Breast epithelium (tissue), 4 donors: ENCODE measurements at places on chromosomes 5 and 9. TPM values are rescaled to one million over a fixed set of nuclear protein-coding genes. Genes with fewer than 3 reads are reported as not detected.

LECT2 gene
- not detected for total RNA-seq

PRSS3 gene
- total RNA-seq, result not detected

- DNase-seq, result no peak
Observed at GRCh38 chr9:2106666-2107065, 91.5 kb downstream of the SMARCA2 start.

- no peak for DNase-seq
Observed at GRCh38 chr5:89081360-89081759, 198.4 kb upstream of the MEF2C start.

DNA sequence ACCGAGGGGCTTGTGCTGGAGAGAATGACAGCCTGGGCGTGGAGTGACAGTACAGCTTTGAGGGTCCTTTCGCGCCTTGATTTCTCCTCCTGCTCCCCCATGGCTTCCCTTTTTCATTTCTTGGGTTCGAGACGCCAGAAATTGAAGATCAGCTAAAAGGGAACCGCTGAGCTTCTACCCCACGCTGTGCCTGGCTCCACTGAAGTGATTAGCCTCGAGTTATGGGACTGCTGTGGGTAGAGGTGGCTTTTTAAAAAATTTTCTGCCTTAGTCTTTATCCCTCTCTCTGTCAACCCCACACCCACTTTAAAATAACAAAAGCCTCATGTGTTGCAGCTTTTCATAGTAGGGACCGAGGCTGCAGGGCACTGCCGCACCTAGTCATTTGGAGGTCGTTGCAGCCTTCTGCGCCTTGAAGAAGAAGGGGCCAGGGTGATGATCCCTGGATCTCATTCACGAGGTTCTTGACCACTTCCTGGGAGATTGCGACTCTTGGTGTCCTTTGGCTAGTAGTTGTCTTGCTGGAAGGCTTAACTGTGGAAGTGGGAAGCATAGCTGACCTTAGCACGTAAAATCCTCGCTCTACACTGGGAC is 603 bp downstream of the PPIP5K2 start:
- no peak for DNase-seq

- DNase-seq, result no peak
Observed at GRCh38 chr9:19554529-19554928, 145.7 kb downstream of the ACER2 start.

DNA sequence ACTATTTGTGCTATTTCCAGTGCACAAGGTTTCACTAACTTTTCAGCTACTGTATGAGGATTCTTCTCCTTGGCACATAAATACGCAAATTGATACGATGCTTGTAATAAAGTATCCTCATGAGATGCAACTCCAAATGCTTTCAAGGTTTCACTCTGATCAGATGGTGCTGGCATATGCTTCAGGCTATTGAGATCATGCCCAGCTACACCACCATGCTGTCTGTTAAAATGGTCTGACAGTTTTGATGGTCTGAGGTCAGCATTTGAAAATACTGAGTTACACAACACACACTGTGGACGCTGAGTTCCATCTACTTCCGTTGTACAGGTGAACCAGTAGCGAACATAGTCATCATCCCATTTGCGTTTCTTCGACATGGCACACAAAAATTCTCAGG is 4.7 kb downstream of the FAM200C start:
- no peak for DNase-seq

SPTLC1 gene
- 109 TPM for total RNA-seq

DNA sequence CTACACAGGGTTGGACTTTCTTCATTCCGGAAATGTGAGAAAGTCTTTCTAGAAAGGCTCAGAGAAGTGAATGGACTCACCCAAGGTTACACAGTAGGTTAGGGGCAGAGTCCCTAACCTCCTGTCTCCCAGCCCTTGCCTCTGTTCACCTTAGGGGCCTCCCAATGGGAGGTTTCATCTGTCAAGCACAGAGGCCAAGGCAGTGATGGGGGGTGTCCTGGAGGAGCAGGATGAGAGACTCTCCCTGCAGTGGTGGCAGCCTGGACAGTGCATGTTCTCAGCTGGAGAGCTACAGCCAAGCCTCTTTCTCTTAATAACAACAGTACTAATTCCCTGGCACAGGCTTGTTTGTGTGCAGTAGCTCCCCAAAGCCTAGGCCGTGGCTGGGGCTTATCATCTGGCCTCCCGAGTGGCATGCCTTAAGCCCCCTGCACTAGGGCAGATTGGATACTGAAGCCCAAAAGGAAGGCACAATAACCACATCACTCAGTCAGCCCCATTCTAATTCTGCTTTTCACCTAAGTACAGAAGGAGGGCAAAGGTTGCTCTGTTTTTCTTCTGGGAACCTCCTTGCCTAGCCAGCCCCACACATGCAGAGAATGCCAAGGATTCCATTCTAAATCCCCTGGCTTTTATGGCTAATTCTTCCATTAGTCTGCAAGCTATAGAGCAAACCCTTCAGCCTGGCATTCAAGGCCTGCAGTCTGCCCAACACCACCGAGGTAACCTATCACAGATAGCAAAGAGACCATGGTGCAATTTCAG is 50.2 kb upstream of the XPA start:
- no peak for DNase-seq

WDR31 gene
- 1.9 TPM for total RNA-seq

DNA sequence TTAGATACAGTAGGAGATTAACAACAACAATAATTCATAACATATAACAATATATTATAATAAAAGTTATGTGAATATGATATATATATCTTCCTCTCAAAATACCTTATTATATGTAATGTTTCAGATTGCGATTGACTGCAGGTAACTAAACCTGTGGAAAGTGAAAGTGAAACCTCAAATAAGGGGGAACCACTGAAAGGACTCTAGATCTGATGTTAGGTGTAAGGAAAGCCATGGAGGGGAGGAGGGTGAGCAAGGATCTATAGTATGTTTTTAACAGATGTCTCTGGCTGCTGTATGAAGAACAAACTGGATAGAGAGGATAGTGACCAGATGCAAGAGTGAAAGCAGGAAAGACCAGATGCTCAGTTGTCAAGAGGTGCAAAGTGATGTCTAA is 5.8 kb upstream of the FSTL4 start:
- DNase-seq, result no peak

DNA sequence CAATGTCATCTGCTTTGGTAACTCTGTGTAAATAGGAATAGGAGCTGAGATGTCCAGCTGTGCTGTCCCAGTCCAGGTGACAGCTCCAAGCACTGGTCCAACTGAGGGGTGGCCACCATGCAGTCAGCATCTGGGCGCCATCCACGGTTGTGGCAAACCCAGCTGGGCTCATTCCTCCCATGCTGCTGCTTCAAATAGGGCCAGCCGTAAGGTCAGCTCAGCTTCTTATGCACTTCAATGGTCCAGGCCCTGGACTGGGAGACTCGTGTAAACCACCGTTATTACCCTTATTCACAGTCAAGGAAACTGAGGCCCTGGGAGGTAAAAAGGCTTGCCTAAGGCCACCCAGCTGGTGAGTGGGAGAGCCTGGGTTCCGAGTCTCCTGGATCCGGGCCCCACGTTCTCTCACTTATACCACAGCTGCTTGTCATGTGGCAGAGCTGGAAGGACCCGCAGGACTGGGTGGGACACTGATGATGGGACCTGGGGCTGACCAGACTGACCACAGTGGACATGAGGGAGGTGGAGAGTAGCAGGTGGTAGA is 38.7 kb upstream of the ANGPTL2 start:
- DNase-seq, result peak; percentile 43

DNA sequence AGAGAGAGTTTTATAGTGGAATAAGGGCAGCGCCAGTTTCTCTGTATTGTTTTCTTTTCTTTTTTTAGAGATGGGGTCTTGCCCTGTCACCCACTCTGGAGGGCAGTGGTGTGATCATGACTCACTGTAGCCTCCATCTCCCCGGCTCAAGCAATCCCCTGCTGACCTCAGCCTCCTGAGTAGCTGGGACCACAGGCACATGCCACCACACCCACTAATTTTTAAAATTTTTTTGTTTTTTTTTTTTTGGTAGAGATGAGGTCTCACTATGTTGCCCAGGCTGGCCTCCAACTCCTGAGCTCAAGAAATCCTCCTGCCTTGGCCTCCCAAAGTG is 119.0 kb downstream of the PIK3R1 start:
- DNase-seq, result no peak

- no peak for DNase-seq
Observed at GRCh38 chr5:128462330-128462729, 75.7 kb downstream of the FBN2 start.

ARL14EPL gene
- total RNA-seq, result not detected

- no peak for DNase-seq
Observed at GRCh38 chr9:127076860-127077643, 45.4 kb downstream of the ANGPTL2 start.

DNA sequence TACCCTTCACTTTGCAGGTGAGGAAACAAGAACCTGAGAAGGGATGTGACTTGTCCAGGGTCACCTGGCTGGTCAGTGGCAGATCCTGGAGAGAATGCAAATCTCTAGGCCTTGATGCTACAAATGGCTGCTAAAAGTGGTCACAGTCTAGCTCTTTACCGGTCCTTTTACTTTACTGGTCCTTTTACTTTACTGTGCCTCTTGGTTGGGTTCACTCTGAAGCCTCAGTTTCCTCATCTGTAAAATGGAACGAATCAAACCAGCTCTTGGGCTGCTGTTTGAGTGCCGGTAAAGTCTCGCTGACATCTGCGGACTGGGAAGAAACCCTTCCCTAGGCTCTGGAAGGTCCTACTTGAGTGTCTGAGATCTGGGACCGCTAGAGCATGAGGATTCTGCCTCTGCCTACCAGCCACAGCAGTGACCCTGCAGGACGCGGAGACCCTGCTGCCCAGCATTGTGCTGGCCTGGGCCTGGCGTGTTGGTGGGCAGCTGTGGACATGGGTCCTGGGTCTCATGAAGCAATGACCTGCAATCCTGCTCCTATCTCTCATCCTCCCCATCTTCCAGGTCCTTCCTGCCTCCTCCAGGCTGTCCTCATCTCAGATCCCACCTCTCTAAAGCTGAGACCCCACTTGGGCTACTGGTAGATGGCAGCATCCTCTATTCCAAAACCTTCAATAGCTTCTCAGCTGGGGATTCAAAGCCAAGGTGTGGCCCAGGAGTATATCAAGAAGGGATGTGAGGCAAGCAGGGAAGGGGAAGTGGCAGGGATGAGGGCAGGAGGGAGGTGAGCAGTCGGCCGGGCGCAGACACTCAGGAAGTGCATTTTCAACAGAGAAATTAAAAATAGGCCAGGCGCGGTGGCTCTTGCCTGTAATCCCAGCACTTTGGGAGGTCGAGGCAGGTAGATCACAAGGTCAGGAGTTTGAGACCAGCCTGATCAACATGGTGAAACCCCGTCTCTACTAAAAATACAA is 13.3 kb downstream of the CORO2A start:
- no peak for DNase-seq

- no peak for DNase-seq
Observed at GRCh38 chr5:1751026-1751863, 48.4 kb downstream of the MRPL36 start.

DNA sequence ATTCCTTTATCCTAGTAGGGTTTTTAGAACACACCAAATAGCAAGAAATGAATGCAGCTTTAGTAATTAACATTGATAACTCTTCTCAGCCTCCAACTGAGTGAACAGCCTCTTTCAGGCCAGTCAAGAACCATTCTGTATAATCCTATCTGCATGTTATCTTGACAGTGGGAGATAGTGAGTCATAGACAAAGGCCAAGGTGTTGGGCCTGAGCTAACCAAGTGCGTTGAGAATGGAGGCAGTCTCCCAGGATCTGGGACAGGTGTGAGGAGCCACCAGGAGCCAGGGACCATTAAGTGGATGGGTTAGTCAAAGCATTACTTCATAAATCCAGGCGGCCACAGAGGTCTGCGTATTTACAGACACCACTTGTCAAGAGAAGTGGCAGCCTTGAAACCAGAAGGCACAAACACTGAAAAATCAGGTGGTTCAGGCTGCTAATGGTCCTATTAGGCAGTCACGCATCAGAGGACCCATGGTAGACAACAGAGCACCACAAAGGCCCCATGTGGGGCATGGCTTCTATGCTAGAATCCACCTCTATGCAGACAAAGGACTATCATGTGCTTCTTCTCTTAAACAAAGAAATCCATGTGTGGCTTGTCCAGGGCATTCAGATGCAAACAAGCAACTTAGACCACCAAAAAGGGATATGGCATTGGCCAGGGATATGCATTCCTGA is 409.7 kb upstream of the PIK3R1 start:
- no peak for DNase-seq

DNA sequence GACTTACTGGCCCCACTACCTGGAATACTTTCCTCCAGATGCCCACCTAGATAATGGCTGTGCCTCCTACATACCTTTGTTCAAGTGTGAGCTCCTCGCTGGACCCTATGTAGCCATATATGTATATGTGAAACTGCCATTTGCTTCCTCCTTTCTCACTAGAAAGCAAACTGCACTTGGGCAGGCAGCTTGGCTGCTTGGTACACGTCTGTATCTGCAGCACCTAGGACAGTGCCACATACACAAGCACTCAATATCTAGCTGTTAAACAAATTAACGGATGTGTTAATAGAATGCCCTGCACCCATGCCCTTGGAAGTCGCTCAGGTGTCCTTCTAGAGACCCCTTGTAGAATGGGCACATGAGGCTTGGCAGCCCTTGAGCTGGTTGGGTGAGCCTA is 301.5 kb downstream of the SEMA5A start:
- no peak for DNase-seq

GRCh38 chr9:124665391-124666058 is 105.6 kb downstream of the NR6A1 start:
- DNase-seq, result no peak

GRCh38 chr5:142600611-142601358 is 85.1 kb downstream of the FGF1 start:
- DNase-seq, result peak; percentile 25

TRPM3 gene
- total RNA-seq, result 0.88 TPM

DNA sequence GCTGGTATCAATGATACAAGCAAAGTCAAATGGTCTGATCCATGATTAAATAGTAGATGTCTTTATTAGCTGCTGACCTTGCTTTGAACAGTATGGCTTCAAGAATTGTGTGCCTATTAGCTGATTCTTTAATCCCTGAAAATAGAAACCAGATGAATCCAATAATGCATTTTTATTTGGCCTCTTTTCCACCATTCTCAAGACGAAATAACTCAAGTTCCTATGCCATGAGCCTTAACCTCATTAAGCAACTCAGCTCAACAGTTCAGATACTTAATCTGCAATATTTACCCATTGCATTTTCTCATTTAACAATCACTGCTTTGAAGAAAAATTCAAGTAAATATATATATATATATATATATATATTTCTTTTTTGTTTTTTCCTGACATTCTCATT is 588.6 kb upstream of the MEF2C start:
- DNase-seq, result no peak
